ENCODE measurements at places on chromosomes 13 and 19.
A peak's percentile ranks its signal among the peaks of the same experiment; 100 is the strongest.

GRCh38 chr13:50645092-50645491 is 198.4 kb downstream of the DLEU7 start:
- DNase-seq: no peak

- no peak for DNase-seq
Observed at GRCh38 chr13:73924607-73925006, 209.6 kb downstream of the KLF12 start.

DNA sequence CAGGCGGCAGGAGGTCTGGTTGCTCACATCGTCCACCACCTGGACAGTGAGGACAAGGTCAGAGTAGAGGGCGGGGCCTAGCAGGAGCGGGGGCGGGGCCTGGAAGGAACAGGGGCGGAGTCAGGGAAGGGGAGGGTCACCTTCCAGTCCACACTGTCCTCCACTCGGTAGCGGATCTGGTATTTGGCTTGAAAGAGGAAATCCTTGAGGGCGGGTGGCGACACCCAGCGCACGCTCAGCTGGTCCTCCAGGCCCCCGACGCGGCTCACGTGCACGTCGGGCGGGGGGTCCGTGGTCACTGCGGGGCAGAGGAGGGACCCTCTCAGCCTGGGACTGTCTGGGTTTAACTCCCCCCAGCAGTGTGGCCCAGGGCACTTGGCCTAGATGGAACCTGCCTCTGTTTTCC is 8.2 kb downstream of the REX1BD start:
- DNase-seq: no peak

- peak; percentile 52 for DNase-seq
Observed at GRCh38 chr13:45786293-45786920, 65.1 kb downstream of the SIAH3 start.

- DNase-seq: no peak
Observed at GRCh38 chr19:50710094-50710493, 9.5 kb downstream of the SHANK1 start.

GRCh38 chr19:37698216-37698615 is 21.3 kb downstream of the ZNF607 start:
- no peak for DNase-seq

DNA sequence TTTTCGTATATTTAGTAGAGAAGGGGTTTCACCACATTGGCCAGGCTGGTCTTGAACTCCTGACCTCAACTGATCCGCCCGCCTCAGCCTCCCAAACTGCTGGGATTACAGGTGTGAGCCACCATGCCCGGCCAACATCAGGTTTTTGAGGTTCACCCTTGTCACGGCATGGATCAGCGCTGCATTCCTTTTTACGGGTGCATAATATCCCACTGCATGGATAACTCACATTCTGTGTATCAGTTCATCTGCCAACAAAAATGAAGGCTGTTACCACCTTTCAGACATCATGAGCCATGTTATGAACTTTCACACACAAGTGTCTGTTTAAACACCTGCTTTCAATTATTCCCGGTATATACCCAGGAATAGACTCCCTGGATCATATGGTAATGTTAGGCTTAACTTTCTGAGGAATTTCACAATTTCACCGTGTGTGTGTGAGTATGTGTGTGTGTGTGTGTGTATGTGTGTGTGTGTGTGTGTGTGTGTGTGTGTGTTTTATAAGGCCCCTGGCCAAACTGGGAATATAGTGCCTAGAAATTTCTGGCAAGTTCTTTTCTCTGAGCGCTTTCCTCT is 52.2 kb downstream of the AP1M1 start:
- DNase-seq: no peak

DNA sequence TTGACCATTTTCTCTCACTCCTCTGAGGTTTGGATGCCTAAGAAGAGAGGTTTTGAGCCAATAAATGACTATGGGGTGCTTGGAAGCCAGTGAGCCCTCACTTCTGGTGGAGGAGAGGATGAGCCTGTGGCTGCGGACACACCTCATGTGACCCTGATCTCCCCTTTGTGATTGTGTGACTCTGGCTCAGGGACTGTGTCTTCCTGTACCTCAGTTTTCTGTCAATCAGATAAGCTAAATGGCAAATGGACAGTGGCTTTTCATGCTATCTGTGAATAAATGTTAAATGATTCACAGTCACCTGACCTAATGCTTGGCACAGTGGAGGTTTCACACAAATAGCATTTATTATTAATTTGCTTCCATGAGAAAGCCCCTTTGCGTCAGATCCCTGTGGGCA is 2.7 kb downstream of the PSG8 start:
- no peak for DNase-seq

- DNase-seq: no peak
Observed at GRCh38 chr13:48853728-48854102, 122.0 kb upstream of the FNDC3A start.

DNA sequence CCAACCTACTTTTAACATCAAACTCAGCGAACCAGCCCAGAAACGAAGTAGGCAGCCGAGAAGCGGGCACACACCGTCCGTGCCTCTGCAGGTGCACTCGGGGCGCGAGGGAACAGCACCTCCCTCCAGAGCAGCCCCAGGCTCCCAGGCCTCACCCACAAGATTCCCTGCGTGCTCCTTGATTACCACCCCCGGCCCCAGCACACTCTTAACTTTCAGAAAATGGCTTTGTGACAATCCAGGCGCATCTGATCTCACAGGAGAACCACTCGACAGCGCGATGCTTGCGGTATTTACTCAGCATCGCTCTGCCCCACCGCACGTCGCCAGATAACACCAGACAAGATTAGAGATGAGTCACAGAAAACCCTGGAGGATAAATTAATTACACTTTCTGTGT is 134.9 kb upstream of the SPACA7 start:
- DNase-seq: no peak
